ENCODE measurements at places on chromosomes 1 and 21.

DNA sequence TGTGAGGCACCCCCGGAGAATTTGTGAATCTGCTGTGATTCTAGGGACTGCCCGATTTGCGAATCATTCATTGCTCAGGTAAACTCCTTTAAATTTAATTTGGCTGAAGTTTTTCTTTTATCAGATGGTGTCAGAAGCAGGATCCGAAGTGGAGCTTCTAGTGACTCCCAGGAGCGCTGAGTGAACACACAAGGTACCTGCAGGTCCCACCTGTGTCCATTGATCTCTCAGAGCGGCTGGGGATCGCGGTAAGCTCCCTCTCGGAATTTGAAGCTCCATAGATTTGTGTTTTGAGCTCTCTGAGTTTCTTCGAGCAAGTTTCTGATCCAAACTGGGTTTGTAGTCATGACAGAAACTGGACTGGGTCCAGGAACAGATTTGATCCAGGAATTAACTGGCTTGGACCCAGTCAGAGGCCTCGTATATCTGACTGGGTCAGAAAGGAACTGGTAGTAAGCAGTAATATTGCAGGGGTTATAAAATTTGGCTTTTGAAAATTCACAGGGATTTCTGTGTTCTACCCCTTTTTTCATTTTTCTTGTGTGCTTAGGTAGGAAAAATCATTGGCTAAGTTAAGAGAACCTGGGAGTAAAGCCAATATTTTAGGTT is 56.2 kb upstream of the EDEM3 start:
- DNase-seq = no peak

DNA sequence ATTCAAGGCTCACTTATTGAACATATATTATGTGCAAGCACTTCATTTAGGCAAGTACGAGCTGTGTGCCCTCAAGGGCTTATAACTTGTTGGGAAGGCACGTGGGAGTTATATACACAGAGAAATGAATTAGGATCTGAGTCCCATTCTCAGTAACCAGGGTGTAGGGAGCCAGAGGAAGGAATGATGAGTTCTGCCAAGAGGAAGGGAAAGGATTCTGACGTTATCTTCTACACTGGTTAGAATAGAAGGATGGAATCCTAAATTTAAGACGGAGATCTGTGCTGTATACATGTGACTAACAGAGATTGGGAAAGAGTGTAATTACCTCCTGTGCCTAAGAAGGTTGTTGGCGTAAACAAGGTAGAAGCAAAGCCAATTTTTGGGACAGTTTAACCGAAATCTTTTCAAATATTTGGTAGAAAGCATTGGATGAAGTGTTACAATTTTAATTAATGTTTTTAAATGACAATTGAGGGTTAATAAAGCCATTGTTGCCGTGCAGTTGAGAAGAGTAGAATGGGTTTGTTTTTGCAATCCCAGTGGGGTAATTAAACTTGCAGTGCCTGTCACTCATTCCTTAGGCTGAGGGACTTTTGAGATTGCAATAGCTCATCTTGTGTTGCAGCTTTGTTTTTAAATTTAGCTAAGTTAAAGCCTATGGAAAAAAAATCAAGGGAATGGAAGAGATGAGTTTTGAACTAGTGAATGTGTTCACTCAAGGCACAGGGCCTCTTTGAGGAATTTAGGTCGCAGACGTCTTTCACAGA is 177.2 kb downstream of the NFIA start:
- DNase-seq = no peak

GRCh38 chr1:151619489-151620093 is 7.7 kb downstream of the SNX27 start:
- DNase-seq = peak; percentile 82

- peak; percentile 90 for DNase-seq
Measured at GRCh38 chr21:25457411-25457810, 149.9 kb downstream of the MRPL39 start.

DNA sequence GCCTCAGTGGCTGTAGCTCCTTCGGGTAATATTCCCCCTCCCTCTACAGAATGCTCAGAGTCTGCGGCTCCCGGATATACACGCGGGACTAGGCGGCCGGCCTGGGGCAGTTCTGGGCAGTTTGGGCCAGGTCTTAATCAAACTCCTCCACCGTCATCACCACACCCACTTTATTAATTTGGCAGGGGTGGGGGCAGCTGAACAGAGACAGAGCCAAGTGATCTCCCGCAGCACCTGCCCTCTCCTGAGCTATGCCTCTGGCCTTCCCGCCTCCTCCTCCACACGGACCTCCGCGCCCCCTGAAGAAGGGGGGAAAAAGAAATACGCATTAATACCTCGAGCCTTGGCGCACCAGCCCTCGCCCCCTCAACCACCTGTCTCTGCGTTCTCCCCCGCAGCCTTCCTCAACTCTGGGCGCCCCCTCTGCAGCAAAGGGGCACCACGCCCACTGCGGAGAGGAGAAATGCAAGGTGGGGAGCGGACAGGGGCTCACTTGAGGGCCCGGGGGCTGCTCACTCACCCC is 42.6 kb downstream of the CD34 start:
- DNase-seq = peak; percentile 23

DNA sequence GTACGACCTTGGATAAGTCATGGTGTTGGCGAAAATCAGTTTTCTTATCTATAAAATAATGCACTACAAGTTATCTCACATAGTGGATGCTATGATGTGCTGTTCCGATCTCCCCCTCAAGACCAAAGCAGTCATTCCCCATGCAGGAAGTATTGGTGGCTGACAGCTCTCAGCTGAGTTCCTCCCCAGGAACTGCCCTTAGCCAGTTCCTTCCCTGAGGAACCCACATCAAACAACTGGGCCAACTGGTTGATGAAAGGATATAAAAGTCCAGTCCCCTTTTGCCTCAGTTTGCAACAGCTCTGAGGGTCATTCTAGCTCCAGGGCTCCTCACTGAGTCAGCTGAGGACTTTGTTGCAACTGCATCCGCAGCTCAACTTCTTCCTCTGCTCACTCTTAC is 16.1 kb upstream of the SLAMF1 start:
- no peak for DNase-seq

DNA sequence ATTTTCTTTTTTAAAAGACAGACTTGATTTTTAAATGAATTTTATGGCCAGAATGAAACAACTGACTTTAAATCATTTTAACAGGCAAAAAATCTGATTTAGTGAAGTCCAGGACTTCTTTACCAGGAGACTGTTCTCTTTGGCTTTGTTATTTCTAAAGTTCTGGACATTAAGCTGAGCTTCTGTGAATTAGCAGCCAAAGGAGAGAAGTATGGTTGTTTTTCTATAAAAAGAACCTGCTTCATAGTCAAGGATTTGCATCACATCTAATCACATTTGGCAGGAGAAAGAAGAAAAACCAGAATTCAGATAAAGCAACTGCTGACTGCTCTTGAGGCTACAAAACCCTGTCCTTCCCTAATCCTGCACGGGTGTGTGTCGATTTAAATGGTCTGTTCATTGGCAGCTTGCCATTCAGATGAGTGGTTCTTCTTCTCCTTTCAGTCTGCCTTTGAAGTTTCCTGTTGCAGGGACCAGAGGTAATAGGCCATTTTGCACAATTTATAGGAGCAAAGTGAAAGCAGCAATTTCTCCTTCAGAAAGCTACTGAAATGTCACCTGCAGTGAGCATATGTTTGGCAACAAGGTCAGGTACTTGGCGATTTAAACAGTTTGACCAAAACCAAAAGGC is 215.4 kb downstream of the OLFM3 start:
- DNase-seq = peak; percentile 5
